ENCODE measurements at places on chromosomes 5 and 9.

DNA sequence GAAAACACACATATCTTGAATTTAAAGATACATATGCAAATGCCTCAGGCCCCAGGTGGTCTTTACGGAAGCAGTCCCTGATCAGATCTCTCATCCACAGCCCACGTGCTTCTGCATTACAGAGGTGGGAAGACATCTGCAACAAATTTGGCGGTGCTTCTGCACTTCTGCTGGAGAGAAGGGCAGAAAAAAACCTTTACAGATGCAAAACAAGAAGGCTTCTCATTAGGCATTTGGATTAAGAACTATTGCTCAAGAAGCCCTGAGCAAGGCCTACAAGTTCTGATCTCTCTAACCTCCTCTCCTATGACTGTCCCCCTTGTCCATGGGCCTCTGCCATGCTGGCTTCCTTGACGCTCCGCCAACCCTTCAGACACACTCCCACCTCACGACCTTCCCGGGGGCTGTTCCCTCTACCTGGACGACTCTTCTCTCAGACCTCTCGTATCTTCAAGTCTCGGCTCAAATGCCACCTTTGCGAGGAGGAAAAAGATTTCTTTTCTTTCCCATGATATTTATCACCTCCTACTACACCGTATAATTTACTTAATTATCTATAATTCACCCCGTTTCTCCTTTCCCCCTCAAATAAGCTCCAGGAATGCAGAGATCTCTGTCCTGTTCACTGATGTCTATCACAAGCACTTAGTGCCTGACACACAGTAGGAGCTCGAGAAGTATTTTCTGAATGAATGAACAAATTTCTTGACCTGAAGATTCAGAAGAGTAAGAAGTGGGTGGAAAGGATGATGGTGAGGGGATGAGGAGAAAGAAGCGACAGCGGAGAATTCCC lies 1.1 kb downstream of the MTMR12 start:
- no peak for DNase-seq

- DNase-seq = no peak
These were observed 89.9 kb upstream of the TXNDC8 start for GRCh38 chr9:110427497-110428104.

GRCh38 chr5:98770911-98771322 lies 2.5 kb upstream of the RGMB start:
- no peak for DNase-seq

GRCh38 chr9:68998812-68999211 lies 15.1 kb downstream of the PRKACG start:
- no peak for DNase-seq

DNA sequence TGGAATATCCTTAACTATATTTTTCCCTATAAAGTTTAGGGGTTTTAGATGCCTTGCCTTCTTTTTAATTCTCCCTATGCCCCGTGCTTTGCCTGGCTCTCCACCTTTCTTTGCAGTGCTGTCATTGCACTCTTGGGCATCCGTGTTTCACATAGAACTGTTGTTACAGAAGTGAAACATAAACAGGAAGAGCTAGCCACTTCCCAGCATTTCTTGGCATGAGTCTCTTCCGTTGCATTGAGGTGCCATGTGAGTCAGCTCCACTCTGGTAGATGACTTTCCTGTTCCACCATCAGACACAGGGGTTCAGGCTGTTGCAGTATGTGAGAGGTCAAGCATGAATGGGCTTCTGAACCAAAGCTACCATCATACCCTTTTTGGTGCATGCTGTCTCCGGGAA lies 73.4 kb downstream of the ANGPTL2 start:
- DNase-seq = no peak

DNA sequence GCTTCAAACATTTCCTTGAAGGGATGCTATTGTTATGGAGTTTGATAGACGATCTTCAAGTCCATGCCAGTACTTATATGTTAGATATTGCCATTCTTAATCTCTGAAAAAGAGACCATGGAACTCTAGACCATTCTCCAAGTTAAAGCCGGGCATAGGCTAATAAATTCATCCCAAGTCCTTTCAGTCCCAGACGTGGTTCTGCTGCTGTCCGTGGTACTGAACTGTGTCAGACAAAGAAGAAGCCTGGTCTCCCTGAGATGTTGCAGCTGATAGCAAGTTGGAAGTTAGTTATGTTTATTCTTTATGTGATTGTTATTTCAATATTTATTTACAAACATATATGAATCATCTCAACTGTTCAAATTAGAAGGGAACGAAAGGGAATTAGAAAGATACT lies 158.7 kb downstream of the NMUR2 start:
- no peak for DNase-seq

GRCh38 chr9:35069020-35069419 lies 3.4 kb downstream of the VCP start:
- DNase-seq = no peak

DNA sequence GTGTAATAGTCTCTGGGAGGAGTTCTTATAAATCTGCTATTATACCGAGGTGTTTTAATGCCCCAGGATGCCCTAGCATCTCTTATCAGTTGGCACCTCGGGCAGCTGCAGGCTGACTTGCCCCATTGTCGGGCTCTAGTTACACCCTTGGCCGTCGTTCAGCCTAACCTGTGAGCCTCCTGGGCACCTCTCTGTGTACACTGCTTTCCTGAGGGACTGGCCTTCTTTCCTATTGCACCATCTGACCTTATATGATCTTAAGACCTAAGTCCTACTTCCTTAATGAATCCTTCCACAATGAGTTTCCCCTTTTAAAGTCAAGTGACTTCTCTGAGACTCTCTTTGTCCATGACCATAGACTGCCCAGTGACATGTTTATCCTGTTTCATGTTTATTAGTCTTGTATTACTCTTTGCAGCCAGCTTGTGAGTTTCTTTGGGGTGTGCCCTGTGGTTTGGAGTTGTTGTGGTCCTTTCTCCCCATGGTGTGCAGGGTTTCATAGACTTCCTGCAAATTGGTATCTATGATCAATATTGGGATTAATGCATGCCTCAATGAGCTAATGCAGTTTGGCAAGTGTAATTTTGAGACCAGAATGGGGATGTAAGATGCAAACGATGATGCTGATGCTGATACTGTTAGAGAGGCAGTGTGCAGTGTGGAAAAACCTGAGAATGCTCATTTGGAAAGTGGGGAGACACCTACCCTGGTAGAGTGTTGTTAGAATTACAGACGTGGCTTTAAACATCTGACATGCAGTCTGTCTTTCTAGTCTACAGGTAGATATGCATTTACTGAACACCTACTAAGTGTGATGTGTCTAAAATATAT lies 4.9 kb downstream of the DAPK1 start:
- DNase-seq = no peak

DNA sequence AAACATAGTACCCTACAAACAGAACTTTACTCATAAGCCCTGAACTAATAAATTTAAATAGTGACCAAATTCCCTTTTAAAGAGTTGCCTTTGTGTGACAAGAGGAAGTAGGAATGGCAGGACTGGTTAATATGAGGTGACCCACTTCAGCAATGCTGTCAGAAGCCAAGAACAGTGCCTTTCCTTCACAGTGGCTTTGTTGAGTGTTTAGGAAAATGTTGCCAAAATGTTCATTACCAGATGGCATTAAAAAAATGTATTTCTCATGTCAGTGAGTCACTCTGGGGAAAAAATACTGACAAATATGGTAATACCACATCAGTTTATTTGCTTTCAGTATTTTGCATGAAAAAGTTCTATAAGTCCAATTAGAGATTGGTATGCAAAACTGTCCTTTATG lies 103.3 kb downstream of the DIRAS2 start:
- no peak for DNase-seq

DNA sequence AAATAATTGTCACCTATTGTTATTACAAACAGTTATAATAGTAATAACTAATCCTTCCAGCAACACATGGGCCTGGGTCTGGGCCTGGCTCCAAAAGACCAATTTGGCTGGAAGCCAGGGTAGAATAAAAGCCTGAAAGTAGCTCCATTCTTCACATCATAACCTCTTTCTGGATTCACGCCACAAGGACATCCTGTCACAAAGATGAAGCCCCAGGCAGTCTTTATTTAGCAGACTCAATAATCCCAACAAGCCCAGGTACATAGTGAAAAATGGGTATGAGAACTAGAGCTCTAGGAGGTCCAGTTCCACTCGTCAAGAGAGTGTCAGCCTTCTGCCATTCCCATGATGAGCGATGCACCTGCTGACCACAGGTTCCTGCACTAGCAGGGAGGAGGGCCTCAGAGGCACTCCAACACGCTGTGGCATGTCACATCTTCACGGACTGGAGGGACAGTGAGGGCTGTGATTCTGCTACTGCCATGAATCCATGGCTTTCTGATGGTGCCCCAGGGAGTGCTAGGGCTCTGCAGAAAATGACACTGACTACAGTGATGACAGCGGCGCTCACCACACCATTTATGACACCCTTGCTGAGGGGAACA lies 124.9 kb downstream of the SPOCK1 start:
- no peak for DNase-seq

DNA sequence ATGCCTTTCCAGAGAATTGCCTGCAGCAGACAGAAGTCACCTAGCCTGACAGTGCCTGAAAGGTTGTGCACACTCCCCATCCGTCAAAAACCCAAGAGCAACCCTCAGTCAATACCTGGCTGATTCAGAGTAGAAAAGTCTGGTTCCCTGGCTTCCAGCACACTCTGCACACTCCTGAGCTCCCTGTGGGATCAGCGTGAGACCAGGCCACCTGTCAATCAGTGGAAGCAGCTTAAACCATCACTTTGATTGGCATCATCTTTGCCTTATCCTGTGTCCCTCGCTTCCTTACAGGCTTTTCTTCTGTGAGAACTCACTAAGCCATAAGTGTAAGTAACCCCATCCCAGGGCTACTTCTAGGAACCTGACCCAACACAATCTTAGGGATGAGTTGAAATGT lies 109.8 kb downstream of the ACTL7B start:
- DNase-seq = no peak

DNA sequence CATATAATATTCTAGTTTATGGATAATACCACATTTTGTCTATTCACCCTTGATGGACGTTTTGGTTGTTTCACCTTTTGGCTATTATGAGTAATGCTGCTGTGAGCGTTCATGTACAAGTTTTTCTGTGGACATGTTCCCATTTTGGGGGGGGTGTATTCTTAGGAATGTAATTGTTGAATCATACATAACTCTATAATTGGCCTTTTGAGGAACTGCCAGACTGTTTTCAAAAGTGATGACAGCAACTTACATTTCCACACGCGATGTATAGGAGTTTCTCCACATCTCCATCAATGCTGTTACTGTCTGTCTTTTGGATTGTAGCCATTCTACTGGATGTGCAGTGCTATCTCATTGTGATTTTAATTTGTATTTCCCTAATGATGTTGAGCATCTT lies 69.8 kb downstream of the SLC46A2 start:
- no peak for DNase-seq

DNA sequence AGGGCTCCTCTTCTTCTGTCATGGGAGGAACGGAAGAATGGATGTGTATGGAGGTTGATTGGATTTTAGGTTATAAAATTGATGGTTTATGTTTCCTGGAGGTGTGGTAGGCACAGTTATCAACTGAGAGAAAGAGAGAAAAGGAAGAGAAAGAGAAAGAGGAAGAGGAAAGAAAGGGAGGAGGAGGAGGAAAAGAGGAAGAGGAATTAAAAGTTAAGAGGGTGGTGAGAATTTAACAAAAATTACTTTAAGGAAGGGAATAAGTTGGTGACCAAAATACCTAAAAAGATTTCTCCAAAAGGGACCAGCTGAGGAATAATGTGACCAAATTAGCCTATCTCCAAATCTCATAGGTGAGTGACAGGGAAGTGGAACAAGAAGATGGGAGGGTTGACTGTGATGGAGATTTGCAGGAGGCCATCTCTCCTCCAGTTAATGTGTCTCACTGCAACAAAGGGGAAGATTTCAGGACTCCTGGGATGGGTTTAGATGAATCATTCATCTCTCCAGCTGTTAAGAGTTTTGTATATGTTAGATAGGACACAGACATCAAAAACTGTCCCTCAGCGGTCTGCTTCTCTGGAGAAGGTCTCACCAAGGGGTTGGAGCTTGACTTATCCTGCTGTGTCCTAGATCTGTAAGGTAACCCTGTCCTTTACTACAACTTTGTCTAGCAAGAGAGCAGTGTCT lies 76.0 kb upstream of the TMC1 start:
- DNase-seq = no peak
